ENCODE measurements at places on chromosomes 6 and 20.

DNA sequence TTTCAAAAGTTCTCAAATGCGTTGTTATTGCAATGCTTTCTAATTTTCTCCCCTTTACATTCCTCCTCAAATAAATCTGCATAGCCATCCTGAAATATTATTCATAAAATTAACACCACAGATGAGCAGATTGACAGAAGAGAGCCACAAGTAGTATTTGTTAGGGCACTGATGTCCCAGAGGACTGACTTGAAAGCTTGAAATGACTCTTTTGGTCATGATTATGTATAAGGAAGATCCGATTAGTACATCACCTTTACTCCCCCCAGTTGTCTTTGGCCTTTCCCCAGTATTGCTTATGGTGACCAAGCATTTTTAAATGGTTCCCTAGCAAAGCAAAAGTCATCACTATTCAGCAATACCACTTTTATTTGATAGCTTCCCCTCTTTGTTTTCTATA, 187.6 kb downstream of the ADAT2 start:
- no peak for DNase-seq

DNA sequence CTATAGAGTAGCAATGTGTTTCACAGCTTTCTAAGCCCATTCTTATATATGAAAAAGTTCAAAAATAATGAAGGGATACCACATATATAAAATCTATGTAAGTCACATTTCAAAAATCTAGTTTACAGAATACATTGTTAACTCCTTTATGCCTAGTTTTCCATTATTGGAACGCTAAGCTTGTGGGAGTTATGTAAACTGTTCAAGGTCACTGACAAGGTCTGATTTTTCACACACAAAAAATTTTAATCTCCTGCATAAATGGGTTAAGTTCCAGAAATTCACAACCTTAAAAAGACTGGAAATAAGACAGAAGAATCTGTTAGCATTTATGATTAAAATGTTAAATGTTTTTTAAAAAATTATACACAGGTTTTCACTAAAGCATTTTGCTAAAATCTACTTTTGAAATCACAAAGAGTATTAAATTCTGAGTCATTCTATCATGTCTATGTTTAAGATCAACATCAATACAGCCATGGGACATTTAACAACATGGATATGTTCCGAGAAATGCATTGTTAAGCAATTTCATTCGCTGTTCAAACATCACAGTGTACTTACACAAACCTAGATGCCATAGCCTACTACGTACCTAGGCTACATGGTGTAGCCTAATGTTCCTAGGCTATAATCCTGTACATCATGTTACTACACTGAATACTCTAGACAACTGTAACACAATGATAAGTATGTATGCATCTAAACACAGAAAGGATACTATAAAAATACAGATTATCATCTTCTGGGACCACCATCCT, 25.4 kb downstream of the ATG5 start:
- DNase-seq: no peak

GRCh38 chr20:32613192-32614053, 28.3 kb upstream of the NOL4L start:
- DNase-seq: no peak

DNA sequence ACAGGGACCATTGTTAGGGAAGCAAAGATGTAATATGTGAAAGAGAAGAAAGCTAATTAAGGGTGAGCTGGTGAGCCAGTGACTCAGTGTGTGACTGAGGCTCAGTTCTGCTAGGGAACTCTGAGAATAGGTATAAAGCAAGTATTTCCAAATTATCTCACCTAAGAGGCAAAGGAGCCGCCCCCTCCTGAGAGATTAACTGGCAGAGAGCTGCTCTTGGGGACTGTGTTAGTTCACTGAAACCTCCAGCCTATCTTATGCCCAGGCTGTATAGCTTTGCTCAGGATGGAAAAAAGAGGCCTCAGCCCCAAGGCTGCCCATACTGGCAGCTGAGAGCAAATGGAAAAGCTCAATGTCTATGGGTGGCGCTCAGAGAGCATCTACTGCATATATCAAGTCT, 152.0 kb downstream of the PAK5 start:
- no peak for DNase-seq

DNA sequence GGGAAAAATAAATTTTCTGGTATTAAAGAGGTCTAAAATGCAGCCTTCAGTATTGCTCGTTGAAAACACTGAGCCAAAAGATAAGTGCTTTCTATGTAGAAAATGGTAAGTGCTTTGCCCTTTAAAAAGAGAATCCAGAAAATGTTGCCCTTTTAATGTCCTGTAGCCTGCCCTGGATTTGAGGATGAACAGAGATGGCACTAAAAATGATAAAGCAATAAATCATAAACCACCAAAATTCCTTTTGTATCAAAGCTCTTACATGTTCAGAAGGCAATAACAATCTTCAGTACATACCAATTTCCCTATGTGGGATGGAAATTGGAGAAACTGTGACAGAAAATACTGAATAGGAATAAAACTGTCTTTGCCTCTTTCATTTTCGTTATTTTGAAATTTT, 405.8 kb downstream of the PHF3 start:
- no peak for DNase-seq

DNA sequence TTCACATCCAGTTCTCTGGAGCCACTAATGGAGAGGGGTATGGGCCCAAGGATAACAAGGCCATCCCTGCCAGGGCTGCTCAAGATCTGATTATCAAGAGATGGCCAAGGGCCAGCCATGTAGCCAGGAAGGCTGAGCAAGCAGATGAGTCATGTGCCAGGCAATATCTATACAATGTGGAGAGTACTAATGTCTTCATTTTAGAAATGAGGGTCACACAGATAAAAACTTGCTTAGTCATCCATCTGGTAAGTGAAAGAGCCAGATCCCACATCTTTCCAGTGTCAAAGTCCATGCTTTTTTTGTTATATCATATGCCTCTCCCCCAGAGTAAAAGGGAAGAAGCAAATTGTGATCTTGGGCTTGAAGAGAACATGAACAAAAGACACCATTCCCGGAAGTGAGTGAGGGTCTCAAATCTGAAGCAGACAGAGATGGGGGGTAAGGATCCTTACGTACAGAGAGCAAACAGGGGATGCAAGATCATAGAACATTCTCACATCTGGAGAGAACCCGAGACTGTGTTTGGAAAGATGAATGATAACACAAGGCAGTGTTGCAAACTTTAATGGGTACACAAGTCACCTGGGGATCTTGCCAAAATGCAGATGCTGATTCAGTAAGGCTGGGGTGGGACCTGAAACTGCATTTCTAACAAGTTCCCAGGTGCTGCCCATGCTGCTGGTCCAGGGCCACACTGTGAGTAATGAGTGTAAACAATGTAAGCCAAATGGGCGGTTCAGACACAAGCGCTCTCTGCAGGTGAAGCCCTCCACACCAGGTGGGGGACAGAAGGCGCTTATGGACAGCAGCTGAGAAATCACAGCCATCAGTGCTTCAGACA, 20.0 kb upstream of the GSTA3 start:
- DNase-seq: no peak

GRCh38 chr6:29760328-29760727, 37.1 kb downstream of the HLA-F start:
- DNase-seq: no peak

DNA sequence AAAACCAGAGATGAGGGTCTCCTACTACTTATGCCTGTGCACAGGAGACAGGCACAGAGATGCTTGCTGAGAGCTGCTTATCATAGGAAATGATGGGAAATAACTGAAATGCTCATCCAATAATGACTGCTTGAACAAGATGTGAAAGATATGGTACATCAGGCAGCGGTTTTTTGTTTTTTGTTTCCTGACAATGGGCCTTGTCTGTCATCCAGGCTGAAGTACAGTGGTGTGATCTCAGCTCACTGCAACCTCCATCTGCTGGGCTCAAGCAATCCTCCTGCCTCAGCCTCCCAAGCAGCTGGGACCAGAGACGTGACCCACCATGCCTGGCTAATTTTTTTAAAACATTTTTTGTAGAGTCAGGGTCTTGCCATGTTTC, 1.2 kb upstream of the RIPOR3 start:
- DNase-seq: no peak

GRCh38 chr6:150575836-150576235, 23.8 kb upstream of the PLEKHG1 start:
- no peak for DNase-seq

DNA sequence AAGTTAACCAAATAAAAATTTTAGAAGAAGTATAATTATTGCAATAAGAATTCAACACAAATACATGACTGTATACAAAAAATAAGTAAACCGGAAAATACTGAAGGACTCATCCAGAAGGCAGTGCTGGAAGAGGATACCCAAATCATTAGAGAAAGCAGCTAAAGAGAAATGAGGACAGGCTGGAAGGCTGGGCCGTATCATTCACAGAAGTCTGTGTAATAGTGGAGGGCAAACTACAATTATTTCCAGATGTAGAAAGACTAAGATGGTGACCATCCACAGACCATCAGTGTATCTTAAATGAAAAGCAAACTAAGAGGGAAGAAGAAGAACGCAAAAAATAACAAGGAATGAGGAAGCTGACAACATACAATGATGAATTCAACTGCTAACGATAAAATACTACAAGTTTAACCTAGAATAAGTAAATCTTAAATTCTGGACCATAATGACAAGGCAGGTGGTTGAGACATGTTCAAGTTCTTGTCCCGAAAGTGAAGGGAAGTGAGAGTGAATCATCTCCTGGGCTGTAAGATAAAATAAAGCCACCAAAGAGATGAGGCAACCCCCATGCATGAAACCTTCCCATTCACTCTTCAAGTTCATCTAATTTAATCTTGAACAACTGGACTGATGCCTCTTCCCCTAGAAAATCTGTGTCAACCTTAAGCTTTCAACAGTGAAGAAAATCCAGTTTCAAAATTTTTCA, 71.5 kb downstream of the SLC23A2 start:
- DNase-seq: no peak

GRCh38 chr6:31640612-31641011, 11.8 kb downstream of the BAG6 start:
- DNase-seq: no peak

GRCh38 chr6:16313732-16314131, 75.3 kb downstream of the GMPR start:
- no peak for DNase-seq

DNA sequence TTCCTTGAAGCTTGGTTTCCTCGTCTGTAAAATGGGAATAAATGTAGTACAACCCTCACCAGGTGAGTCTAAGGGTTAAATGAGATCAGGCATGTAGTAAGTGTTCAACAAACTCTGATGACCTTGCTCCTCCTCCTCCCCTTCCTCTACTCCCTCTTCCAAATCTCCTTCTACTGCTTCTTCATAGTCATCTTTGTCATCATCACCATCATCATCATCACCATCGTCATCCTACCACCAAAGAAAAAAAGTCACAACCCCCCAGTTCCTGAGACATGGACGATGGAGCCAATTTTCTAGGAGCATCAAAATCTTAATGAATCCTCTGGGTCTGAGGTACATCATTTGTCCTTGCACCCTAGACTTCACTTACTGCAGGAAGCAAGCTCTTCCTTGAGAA, 240.0 kb downstream of the ANKRD60 start:
- no peak for DNase-seq

DNA sequence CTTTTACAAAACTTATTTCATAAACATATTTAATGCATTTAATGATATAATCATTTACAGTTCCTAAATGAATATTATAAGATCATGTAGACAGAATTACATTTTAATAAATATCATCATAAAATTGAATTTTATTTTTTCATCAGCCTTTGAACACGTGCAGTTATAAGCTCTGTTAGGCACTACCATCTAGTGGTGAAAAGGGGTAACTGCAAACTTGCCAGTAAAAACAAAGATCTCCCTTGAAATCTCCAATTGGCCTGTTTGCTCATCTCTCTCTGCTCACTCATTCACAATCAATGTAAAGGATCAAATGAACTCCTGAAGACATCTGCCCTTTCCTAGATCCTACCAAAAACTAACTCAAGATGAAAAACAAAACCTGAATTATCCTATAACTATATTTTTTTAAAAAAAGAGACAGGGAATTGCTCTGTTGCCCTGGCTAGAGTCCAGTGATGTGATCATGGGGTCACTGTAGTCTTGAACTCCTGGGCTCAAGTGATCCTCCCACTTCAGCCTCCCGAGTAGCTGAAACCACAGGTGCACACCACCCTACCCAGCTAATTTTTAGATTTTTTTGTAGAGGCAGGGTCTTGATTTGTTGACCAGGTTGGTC, 31.7 kb downstream of the SAMHD1 start:
- no peak for DNase-seq

GRCh38 chr6:73774311-73774774, 78.3 kb downstream of the CD109 start:
- no peak for DNase-seq

DNA sequence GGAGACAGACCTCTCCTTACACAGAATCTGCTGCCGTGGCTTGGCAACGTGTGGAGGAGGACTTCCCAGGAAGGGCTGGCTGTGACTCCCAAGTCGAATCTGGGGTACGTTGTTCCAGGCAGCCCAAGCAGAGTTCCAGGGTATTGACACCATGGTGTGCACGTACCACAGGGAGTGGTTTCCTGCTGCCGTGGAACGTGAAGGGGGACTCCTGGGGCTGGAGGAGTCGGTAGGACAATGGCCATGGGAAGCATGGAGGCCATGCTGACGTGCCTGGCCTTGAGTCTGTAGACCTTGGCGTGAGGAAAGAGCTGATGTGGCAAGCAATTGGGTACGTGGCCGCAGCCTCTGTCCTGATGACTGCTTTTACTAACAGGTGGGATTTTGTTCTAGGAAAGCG, 119.3 kb downstream of the TULP4 start:
- DNase-seq: no peak

DNA sequence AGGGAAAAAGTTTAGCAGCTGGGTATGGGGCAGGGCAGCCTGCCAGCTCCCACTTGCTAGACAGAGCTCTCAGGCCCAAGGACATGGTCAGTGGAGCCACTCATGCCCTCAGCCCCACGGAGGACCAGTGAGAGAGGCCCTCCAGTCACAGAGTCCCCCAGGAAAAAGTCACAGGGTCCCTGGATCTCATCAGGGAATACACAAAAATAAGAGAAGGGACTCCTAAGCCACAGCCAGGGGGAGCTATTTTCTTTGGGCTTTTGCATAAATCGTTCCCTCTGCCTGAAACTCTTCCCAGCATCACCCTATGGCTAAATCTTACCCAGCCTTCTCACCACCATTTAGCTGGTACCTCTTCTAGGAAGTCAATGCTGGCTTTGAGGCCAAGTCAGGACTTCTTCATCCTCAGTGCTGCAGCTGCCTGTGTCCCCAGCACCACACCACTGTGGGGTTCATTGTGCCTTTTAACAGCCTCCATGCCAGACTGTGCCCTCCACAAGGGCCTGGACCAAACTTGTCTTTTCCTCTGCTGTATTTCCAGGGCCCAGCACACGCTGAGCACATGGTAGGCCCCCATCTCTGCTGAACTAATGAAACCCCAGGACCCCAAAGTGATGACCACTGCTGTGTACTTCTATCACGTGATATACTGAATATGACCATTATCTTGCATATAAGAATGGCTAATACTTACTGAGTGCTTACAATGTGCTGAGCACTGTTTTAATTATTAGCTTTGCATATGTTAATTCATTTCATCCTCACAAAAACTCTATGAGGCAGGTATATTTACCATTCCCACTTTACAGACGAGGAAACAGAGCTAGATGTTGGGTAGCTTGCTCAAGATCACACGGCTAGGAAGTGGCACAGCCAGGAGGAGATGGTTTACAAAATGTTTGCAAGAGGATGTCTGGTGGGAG, 2.0 kb downstream of the ZNF335 start:
- DNase-seq: no peak
